ENCODE measurements at places on chromosomes 5 and 9.

- no peak for DNase-seq
Measured at GRCh38 chr9:124021385-124021769, 9.8 kb downstream of the LHX2 start.

GRCh38 chr5:54838843-54839242, 146.6 kb downstream of the ESM1 start:
- no peak for DNase-seq

GRCh38 chr5:113520429-113520828, 6.9 kb downstream of the YTHDC2 start:
- peak; percentile 22 for DNase-seq

DNA sequence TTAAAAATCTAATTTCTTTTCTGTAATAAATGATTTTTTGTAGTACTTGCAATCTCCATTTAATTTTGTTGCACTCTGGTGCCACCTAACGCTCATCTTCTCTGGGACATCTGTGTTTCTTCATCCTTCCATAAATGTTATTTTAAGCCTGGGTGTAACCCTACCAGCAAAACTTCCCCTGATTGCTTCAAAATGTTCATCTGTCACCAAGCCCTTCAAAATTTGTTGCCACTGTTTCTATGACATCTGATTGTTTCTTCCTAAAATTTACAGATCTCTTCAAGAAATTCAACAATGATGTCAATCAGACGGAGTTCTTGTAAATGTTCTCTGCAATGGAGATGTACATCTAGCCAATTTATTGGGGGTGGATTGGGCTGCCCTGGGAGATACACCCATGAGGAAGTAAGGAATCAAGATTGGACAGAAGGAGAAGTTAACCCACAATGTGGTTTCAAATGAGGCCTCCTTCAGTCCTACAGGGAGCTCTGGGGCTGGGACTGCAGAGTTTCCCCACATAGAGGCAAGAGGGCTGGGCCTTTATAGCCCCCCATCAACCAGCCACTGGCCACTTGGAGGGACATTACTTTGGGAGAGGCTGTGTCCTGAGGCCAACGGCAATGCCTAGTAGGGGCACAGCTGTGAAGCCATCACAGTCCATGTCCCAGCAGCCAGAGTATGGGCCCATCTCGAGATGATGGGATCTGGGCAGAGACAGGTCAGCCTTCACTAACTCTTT, 23.3 kb downstream of the MCTP1 start:
- DNase-seq = no peak

- no peak for DNase-seq
Measured at GRCh38 chr5:133884569-133885311, 83.7 kb downstream of the C5orf15 start.

DNA sequence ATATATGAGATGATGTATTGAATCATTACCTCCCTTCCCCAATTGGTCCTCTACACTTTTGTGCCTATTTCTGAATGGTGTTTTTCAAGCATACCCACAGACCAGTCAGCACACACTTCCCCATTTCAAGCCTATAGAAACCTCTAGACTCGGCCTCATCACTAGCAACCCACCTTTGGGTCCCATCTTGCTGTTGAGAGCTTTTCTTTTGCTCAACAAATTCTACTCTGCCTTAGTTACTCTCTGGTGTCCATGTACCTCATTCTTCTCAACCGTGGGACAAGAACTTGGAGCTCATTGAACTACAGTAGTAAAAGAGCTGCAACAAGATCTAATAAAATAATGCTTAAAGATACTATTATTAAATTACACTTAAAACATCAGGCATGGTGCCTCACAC, 49.0 kb upstream of the KDM4C start:
- no peak for DNase-seq

- DNase-seq = no peak
Measured at GRCh38 chr9:546797-547223, 294.7 kb upstream of the DMRT1 start.

DNA sequence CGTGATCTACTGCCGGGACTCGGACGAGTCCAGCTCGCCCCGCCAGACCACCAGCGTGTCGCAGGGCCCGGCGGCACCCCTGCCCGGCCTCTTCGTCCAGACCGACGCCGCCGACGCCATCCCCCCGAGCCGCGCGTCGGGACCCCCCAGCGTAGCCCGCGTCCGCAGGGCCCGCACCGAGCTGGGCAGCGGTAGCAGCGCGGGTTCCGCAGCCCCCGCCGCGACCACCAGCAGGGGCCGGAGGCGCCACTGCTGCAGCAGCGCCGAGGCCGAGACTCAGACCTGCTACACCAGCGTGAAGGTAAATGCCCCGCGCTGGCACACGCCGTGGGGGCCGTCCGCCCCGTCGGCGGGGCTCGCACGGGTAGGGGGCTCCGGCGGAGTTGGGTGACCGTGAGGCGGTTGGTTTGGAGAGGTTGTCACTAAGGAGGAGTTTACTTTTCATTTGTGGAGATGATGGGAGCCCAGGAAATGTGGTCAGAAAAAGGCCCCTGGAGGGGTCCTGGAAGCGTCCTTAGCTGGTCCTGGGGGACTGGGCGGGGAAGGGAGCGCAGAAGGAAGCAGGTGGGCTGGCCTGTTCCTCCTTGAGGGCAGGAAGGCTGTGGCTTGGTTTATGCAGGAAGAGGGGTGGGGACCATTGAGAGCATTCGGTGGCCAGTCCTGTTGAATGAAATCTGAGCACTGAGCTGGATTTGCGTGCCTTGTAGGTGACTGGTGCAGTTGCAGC, 647 bp downstream of the PDE8B start:
- DNase-seq = no peak

GRCh38 chr9:318646-319045, 104.0 kb downstream of the DOCK8 start:
- no peak for DNase-seq

DNA sequence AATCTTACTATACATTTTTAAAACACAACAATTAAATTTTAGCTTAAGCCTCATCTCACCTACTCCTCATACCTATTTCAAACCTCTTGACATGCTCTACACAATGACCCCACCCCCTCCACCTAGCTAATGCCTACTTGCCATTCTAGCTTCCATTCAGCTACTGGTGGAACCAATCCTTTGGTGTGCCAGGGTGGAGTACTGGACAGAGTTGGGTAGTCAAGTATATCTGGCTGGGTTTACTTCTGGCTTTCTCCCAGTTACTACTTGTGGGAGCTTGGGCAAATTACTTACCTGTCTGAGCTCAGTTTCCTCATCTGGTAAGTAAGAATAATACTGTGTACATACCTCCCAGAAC, 24.3 kb downstream of the PLPP1 start:
- DNase-seq = no peak

DNA sequence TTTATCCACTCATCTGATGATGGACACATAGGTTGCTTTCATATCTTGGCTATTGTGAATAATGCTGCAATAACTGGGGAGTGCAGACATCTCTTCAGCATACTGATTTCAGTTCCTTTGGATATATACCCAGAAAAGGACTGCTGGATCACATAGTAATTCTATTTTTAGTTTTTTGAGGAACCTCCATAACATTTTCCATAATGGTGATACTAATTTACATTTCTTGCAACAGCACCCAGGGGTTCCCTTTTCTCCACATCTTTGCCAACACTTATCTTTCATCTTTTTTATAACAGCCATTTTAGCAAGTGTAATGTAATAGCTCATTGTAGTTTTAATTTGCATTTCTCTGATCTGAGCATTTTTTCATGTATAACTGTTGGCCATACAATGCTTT, 34.1 kb upstream of the NR4A3 start:
- DNase-seq = no peak

- no peak for DNase-seq
Measured at GRCh38 chr9:20297646-20298084, 324.6 kb downstream of the MLLT3 start.

DNA sequence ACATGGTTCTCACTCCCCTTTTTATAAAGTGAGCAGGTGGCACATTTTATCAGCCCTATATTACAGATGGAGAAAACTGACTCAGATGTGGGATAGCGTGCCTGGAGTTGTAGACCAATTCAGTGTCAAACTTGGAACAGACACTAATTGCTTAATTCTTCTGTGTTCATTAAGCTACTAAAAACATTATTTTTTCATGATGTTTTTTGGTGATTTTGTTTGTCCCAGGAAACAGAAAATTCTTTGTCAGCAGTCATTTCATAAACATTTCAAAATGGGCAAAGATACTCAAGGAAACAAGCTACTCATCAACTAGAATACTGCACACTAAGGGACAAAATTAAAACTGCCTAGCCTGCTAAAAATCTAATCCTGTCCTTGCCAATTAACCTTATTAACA, 2.2 kb downstream of the ABHD17B start:
- DNase-seq = no peak

DNA sequence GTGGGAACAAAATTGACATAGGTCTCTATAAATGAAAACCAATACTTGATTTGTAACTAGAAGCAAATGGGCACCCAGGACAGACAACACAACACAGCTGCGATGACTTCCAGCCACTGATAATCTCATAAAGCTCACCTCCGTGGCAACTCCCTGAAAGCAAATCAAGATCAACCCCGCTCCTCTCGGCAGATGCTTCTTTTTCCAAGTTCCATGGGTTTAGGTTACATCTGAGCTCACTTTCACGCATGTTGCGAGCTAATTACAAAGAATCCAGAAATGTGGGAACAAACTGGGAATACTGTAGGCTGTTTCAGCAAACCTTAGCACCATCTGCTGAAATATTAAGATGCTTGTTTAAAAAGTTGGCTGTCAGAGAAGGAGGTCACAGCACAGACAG, 153.9 kb downstream of the ELAVL2 start:
- DNase-seq = no peak

DNA sequence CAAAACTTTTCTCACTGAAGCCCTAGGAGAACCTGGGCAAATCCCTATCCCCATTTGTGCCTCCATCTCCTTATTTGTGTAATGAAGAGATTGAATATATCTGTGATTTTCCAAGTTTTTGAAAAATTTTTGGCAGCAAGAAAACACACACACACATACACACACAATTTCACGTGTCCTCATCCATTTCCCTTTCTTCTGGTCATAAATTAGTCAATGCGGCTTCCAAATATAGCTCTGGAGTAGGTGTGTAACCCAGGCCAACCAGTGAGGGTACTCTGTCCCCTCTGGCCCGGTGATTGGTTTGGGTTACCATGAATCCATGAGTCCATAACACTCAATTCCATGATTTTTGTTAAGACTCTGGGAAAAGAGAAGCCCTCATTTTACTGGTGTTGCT, 12.7 kb downstream of the CSF1R start:
- DNase-seq = no peak

GRCh38 chr9:7001571-7001970, 243.8 kb downstream of the KDM4C start:
- DNase-seq = no peak

DNA sequence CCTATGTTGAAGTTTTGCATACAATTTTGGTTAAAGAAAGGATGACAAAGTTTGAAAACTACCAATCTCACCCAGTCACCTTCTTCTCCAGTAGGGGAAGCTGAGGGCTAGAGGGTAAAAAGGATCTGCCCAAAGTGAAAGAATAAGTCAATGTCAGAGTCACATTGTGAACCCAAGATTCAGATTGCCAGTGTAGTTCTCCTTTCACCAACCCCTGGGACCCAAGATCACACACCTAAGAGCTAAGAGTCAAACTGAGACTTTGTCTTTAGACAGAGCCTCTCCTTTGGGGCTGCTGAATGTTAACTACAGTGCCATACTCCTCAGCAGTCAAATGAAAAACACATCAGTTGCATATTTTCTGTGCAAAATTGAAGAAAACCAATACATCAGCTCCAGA, 210.6 kb downstream of the ATP10B start:
- DNase-seq = no peak

- no peak for DNase-seq
Measured at GRCh38 chr9:133730994-133731715, 7.0 kb downstream of the SARDH start.

GRCh38 chr5:126492939-126493338, 69.7 kb downstream of the GRAMD2B start:
- no peak for DNase-seq

DNA sequence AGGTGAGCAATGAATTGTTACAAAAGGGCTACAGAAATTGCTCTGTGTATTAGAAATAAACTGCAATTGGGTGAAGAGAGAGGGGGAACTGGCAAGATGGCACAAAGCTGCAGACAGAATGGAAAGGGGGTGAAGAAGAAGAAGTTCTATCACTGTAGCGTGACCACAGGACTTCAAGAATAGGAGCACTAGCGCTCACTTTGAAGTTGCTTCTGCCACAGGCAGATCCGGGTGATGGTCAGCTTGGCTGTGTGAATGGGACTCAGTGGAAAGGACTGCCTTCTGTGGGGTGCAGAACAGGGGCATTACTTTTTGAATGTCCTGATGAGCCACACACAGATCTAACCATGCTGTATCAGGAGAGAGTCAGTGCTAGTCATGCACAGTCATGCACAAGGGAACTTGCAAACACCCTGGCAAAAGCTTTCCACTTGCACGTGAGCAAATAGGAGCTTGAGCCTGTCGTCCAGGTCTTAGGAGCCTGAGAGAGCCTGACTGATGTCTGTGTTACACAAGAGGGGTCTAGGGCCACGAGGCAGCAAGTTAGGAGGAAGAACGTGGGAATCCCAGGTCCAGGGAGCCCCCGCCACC, 16.3 kb downstream of the IL5 start:
- no peak for DNase-seq

DNA sequence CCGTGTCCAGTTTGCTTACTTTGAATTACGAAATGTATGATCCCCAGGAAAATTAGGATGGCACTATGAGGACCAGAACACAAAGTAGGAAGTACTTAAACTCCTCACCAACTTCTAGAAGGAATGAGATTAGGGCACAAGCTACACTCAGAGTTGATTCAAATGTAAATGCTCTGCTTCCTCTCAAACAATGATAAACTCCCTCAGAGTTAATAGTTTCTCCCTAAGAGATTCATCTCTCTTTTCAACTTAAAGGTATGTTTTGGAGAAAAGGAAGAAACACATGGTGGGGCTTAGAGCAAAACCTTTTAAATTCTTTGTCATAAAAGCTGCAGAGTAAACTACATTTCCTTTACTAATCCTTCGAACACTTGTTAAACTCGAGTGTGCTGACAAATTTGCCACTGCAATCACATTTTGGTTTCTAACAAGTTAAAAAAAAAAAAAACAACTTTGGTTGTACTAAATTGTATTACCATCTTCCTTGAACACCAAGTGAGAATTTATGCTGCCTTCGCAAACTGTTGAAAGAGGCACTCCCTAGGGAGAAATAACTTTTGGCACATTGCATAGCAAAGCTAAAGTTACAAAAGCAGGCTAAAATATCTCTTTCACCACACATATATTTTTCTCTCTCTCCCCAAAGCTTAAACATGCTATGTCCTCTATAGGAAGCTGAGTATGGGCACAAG, 66.6 kb downstream of the DENND1A start:
- no peak for DNase-seq

DNA sequence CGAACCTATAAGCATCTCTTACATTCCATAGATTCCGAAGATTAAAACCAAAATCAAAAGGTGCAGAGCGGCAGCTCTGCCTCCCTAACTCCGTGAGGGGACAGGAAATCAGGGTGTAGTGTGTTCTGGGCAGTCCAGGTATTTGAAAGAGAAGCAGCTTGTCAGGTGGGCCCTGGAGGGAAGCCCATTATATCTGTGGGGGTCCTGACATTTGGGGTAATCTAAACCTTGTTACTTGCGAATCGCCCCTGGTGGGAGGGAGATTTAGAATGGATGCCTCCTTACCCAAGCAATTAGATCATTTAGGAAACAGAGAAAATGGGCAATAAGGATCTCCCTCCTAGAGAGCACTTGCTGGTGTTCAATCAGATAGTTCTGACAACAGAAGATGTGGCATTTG, 126.9 kb downstream of the EFNA5 start:
- no peak for DNase-seq

Data from stimulated activated CD4-positive, alpha-beta T cell treated with anti-CD3 and anti-CD28 coated beads, Interleukin-4, amount 100 ng/mL, for 24 hours (primary cell).